Omental fat pad (tissue), 4 donors: ENCODE measurements at places on chromosomes 4 and X. TPM values are rescaled to one million over a fixed set of nuclear protein-coding genes. Genes with fewer than 3 reads are reported as not detected.

- peak; percentile 31 for DNase-seq
These were observed 243.8 kb upstream of the JADE1 start for GRCh38 chr4:128565565-128566186.

- no peak for DNase-seq
These were observed 351.5 kb upstream of the EMCN start for GRCh38 chr4:100869276-100869675.

DNA sequence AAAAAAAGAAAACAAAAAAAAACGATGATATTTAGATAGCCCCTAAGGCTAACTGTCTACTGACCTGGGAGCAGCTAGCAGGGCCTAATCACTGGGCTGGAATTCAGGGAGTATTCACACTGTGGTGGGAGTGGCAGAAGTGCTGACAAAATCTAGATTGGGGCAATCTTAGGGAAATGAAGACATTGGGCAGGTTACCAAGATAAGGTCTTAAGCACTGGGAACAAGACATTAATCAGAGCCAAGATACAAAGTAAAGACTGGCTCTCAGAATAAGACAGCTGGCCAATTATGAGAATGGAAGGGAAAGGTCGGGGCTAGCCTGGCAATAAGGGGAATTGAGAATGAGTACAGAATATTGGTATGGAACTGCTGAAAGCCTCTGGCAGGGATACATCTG is 100.2 kb upstream of the GRIA3 start:
- DNase-seq: no peak

DNA sequence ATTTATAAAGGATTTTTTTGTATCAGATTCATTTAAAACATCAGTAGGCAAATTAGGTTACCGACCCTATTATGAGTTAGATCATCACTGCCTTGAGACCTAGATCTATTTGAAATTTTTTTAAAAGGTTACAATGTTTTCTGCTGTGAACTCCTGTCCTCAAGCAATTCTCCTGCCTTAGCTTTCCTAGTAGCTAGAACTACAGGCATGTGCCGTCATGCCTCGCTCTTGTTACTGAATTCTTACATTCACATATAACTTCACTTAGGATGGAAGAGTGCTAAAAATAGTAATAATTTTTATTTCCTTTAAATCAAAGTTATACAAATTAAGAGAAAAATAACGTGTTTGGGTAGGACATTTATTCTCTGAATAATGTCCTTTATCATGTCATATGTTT is 75.5 kb upstream of the MAOA start:
- DNase-seq: no peak

DNA sequence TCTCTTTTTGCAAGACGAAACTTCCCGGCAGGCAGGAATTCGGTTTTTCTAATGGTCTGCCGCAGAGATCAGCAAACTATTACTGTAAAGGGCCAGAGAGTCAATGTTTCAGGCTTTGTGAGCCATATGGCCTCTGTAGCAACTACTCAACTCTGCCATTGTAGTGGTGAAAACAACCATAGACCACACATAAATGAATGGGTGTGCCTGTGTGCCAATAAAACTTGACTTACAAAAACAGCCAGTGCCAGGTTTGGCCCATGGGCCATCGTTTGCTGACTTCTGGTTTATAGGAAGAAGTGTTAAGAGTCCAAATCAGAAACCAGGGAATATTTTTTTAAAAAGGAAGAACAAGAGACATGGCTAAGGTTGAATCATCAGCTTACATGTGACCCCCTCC is 163.0 kb downstream of the SH3KBP1 start:
- no peak for DNase-seq

DNA sequence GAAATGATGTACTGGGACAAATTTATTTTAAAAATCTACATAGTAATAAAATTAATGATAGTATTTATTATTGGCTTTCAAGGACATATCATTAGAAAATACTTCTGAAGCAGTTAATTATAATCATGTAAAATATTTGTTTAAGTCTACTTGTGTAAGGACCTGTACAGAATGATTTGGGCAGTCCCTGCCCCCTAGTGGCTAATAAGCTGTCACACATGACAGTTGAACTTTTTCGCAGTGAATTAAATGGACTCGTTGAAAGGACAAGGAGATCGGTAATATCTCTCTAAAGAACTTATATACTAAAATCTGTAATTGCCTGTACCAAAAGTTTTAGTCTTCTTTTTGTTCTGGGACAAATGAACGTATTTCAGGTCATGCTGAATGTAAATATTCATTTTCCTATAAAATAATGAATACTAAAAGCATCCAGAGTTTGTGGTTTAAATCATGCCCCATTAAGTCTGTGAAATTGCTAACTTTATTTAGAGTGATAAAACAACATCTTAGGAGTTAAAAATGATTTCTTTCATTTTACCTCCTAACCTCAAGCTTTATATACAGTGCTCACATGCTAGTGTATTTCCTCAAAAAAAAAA is 13.6 kb downstream of the EXOC1 start:
- no peak for DNase-seq

- no peak for DNase-seq
These were observed 35.4 kb upstream of the HPGDS start for GRCh38 chr4:94378047-94378446.

GRCh38 chr4:171629737-171630136 is 183.5 kb upstream of the GALNTL6 start:
- no peak for DNase-seq

GRCh38 chr4:7485096-7485495 is 50.4 kb upstream of the PSAPL1 start:
- DNase-seq: no peak

GRCh38 chr4:152663203-152664066 is 16.4 kb downstream of the TMEM154 start:
- no peak for DNase-seq

GRCh38 chr4:7722766-7723387 is 216.8 kb downstream of the AFAP1 start:
- no peak for DNase-seq

GRCh38 chr4:81378386-81378785 is 93.3 kb downstream of the RASGEF1B start:
- no peak for DNase-seq

- no peak for DNase-seq
These were observed 190.6 kb downstream of the NSUN7 start for GRCh38 chr4:40940317-40940741.

DNA sequence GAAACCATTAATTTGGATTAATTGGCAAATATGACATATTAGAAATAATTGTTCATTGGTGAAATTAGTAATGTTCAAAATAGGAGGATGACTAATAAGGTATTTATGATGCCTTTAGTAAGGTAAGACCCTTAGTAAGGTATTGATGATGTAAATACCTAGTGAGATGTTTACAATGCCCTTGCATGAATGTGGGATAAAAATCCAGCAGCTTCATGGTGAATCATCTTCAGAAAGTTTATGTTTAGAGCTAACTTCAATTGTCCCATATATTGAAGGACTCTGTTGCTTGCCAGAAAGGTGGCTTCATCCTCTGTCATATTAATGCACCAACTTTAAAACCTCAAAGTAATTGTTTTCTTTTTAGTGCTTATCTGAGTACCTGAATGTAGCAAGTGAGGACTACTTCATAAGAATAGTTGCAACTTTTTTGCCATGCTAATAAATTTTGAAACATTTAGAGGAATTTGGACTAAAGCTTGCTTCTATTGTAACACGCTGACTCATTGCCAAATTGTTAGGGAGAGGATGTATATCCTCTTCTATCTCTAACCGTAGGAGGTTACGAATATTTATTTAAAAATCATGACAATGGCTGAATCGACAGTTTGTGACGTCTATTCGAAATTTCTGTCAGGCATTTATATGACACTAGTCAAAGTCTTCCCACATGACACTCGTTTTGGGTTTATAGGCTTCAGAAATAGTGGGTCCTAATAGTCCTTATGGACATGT is 174.1 kb upstream of the HS3ST1 start:
- DNase-seq: no peak

GRCh38 chr4:173371292-173372192 is 788 bp downstream of the SAP30 start:
- peak; percentile 30 for DNase-seq

DNA sequence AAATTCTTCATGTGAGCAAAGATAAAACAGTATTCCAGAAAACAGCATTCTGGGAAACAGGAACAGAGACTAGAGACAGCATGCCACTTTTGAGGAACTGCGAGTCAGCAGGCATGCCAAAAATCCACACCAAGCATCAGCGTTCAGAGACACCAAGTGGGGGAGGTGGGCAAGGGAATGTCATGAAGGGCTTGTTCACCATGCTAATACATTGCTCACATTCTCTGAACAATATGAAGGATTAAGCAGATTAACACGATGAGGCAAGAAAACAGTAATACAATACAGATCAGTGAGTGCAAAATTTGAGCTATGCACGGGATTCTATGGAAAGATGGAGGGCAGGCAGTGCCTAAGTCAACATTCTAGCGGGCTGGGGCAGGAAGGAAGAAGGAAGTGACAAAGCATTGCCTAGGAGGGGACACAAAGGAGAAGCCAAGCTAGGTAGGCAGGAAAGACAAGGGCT is 278.3 kb downstream of the FBXW7 start:
- DNase-seq: no peak

DNA sequence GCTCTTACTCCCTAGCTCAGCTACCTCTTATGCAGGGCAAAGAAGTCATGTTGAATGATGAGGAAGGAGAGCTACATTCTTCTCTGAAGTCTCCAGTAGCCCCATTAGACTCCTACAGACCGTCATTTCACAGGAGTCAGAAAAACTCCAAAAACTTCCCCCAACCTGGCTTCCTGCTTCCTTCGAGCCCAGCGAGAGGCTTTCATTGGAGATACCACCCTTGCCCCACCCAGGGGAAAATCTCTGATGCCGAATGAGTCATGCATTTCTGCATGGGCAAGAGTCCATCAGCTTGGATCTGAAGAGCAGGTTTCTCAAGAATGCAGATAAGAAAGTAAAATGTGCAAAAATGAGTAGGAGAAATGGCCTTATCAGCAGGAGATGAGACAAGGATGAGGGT is 53.0 kb downstream of the ARSF start:
- DNase-seq: no peak

- DNase-seq: no peak
These were observed at the start of gene IRAK1 for GRCh38 chrX:154019633-154020528. Gene IRAK1 (minus strand): TSS chrX:154019902. CDS start chrX:154019812, 90 bp downstream.

GRCh38 chrX:150347471-150347870 is 15.6 kb upstream of the MAMLD1 start:
- no peak for DNase-seq

- no peak for DNase-seq
These were observed 43.0 kb upstream of the GABRA2 start for GRCh38 chr4:46432923-46433322.

DNA sequence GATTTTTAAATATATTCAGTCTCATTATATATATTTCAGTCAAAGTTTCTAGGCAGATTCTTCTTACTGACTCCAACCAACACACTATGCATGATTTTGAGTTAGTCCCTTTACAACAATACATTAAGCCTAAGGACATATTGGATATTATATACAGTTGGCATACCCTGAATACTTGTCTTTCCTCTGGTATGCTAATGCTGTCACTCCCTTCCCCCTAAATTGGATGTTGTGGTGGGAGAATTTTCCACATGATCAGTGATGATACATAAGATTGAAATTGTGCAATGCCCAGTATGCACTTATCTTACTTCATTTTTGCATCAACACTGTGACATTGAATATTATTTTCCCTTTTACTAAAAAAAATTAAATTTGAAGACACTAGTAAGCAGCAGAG is 935.2 kb downstream of the PCDH7 start:
- no peak for DNase-seq

- no peak for DNase-seq
These were observed 330.1 kb upstream of the RPS6KA3 start for GRCh38 chrX:20596856-20597255.

- DNase-seq: no peak
These were observed 152.6 kb downstream of the AFAP1 start for GRCh38 chr4:7787067-7787466.

- no peak for DNase-seq
These were observed 118.9 kb upstream of the SLC34A2 start for GRCh38 chr4:25536564-25537320.

- no peak for DNase-seq
These were observed 196.3 kb downstream of the GPAT3 start for GRCh38 chr4:83732114-83732635.

DNA sequence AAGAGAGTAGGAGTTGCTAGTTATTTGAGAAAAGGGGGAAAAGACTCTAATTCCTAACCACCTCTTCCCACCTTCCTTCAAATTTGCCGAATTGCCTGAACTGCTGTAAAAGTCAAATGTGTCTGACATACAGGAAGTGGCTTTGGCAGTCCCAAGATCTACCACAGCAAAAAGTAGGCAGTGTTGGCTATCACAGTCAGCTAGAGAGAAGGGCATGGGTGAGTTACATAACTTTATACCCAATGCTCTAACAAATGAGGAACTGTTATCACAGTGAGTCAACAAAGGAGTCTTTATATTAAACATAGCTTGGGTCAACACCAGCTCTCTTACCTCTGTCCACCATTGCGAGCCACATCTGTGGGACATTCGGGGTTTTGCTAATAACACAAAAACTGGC is 2.4 kb upstream of the MBNL3 start:
- no peak for DNase-seq

DNA sequence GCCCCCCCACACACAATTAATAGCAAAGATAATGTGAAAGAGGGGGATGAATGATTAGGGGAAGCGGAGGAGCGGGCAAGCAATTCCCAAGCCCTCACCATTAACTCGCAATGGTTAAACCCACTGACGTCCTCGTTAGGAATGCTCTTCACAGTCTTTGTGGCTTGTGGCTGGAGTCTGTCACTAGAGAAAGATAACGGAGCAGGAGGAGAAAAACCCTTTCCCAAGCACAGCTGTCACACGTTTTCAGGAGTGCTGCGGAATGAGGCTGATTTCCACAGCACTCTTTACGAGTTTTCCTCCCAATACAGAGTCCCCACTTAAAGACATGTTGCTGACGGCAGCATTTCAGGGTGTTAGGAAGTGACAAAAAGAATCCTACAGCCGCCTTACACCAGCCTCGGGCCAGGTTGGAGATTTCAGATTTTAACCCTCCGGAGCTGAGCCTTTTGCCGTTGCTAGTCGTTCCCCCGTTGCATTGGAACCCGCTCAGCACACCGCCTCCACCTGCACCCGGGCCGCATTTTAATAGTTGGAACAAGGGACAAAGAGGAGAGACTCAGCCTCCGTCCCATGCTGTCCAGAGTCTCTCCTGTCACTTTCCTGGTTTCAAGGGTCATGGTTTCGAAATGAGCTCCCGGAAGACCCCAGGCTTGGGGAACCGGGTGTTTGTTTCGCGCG is 92.2 kb downstream of the GEMIN8 start:
- DNase-seq: no peak

DNA sequence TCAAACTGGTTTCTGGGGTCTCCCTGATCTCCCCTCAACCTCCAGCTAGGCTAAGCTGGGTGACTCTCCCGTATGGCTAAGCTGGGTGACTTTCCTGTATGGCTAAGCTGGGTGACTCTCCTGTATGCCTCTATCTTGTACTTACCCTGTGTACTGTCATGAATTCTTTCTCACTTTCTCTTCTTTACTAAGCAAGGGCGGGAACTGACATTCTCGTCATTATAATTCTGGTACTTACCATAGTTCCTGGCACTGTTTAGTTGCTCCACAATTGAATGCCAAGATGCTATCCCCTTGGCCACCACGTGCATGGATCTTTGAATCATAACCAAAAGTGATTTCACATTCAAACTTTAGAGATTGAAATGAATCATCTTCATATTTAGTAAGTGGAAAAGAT is 8.8 kb downstream of the INTU start:
- DNase-seq: no peak

VCX3B gene
- not detected for total RNA-seq

ARX gene
- total RNA-seq: not detected

AMBN gene
- not detected for total RNA-seq

USP27X gene
- total RNA-seq: 2.0 TPM

HSFX1 gene
- total RNA-seq: not detected

ABCD1 gene
- 38.9 TPM for total RNA-seq

CLIC2 gene
- total RNA-seq: 17.2 TPM

ASMT gene
- not detected for total RNA-seq

CFI gene
- total RNA-seq: 127 TPM

RAB39B gene
- total RNA-seq: 0.32 TPM

PABPC5 gene
- 0.60 TPM for total RNA-seq
